ENCODE measurements at places on chromosomes 16 and 17.

DNA sequence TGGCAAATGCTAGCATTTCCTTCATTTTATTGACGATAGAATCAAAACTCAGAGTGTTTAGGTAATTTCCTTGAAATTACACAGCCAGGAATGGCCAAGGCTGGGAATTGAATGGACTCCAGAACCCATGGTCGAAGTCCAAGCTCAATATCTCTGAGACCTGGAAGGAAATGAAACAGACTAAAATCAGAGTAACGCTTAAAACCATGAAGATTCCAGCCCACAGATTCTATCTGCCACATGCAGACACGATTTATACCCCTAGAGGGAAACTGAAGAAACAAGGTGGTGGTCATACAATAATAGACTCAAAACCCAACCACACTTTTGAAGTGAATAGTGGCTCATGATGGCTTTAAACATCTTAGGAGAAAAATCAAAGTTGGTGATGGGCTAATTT is 95.6 kb downstream of the PRKCA start:
- no peak for DNase-seq

DNA sequence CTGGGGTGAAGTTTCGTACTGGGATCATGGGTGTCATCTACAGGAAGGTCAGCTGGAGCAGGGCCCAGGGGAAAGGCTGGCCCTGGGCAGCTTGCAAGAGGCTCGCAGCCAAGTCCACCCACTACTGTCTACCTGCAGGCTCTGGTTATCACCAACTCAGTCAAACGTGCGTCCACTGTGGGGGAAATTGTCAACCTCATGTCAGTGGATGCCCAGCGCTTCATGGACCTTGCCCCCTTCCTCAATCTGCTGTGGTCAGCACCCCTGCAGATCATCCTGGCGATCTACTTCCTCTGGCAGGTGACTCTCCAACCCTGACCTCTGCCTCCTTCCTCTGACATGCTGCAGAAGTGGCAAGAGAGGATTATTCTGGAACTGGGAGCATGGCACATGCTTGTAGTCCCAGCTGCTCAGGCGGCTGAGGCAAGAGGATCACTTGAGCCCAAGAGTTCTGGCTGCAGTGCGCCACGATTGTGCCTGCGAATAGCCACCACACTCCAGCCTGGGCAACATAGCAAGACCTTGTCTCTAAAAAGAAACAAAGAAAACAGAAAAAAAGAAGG is 29.2 kb downstream of the ABCC3 start:
- DNase-seq = no peak

- peak; percentile 37 for DNase-seq
Observed at GRCh38 chr17:47663912-47664623, 14.3 kb downstream of the KPNB1 start.

- no peak for DNase-seq
Observed at GRCh38 chr17:80980397-80981061, 11.1 kb upstream of the CHMP6 start.

DNA sequence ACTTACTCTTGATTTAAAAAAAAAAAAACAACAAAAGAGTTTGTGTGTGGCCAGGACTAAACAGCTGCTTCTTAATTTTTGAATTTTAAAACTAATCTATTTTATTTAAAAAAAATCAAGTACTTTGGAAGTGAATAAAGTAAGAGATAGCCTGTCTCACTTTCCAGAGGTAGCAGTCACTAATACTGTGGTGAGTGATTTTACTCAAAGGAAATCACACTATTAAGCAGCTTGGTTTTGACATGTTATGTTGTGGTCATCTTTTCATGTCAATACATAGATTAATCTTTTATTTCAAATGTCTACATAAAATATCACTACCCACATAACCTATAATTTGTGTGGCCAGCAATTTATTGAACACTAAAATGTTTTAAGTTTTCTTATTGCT is 102.2 kb upstream of the HLF start:
- no peak for DNase-seq

GRCh38 chr17:29159306-29159860 is 20.8 kb downstream of the MYO18A start:
- DNase-seq = no peak

- no peak for DNase-seq
Observed at GRCh38 chr16:87792205-87792565, 26.4 kb upstream of the KLHDC4 start.

GRCh38 chr16:11484691-11485258 is 101.9 kb downstream of the LITAF start:
- DNase-seq = no peak

GRCh38 chr17:13888056-13888609 is 181.2 kb upstream of the COX10 start:
- DNase-seq = no peak

DNA sequence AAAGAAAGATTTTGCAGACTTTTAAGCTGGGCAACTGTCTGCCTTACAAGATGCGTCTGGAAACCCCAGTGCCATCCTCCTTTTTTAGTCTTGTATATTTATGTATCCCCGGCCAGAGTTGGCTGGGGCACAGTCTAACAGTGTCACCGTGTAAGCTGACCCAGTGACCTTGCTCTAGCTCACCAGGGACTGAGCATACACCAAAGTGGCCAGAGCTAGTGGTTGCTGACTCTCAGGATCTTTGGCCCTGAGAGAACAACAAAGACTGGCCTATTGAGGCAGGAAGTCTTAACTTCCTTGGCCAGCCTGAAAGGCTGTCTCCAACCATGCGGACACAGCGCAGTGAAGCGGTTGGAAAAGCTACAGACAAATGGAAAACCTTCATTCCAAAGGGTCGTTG is 745.2 kb downstream of the WWOX start:
- no peak for DNase-seq

GRCh38 chr17:74883241-74883745 is 10.1 kb downstream of the FADS6 start:
- no peak for DNase-seq

- no peak for DNase-seq
Observed at GRCh38 chr17:81167638-81168037, 1.6 kb upstream of the AATK start.

DNA sequence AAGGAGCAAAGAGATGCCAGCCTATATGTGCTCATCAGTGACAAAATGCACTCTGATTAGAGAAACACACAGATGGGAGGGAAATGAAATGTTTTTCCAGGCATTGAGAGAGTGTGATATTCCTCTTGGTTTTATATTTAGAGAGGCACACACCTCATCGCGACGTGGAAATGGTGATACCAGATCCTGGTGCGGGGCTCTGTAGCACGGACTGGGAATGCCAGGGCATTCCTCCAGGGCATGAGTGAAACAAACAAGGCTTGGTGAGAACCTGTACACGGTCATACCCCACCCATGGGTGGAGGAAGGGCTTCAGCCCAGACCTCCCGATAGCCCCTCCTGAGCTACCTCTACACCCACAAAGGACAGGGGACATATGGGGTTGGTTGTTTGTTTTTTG is 280.2 kb downstream of the C16orf95 start:
- no peak for DNase-seq

- DNase-seq = peak; percentile 69
Observed at GRCh38 chr16:78742501-78743283, 643.2 kb downstream of the WWOX start.

DNA sequence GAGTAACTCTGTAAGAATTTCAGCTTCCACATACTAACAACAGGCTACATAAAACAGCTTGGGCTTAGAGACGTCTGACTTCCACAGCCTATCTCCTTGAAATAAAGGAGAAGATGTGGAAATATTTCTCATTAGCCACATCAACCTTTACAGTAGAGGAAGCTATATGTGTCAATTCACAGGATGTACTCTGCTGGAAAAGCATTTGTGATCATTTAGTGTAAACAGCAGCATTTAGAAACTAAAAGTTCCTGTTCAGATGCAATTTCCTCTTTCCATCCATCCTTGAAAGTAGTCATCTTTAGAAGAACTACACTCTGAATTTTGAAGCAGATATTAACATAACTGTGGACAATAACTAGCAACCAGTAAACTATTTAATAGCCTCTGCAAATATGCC is 46.2 kb downstream of the XPO6 start:
- DNase-seq = no peak

DNA sequence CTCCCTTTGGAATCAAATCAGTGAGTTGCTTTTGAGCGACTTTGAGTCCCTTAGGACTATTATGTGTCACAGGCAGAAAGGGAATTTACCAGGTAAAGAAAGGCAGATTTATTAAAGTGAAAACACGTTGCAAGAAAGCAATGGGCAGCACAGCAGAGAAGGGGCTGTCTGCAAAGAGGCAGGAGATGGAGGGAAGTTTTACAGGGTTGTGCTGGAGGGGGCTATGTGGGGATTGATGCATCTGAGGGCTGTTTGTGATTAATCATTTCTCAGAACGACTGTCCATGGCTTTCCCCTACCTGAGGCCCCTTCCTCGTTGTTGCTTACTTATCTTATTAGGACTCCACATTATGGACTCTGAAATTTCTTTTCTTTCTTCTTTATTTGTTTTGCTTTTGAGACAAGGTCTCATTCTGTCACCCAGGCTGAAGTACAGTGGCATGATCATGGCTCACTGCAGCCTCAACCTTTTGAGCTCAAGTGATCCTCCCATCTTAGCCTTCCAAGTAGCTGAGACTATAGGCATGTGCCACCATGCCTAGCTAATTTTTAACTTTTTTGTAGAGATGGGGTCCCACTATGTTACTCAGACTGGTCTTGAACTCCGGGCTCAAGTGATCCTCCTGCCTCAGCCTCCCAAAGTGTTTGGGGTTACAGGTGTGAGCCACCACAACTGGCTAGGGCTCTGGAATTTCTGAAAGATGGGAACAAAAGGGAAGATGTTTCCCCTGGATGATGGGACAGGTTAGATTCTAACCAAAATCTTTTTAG is 5.5 kb downstream of the WWP2 start:
- no peak for DNase-seq

GRCh38 chr17:47012457-47012856 is 33.4 kb upstream of the RPRML start:
- DNase-seq = no peak

GRCh38 chr17:44911133-44912001 is 3.9 kb downstream of the GFAP start:
- peak; percentile 13 for DNase-seq

GRCh38 chr16:21991621-21992020 is 9.3 kb downstream of the PDZD9 start:
- DNase-seq = no peak

GRCh38 chr17:76048711-76049110 is 21.6 kb upstream of the EVPL start:
- no peak for DNase-seq

- no peak for DNase-seq
Observed at GRCh38 chr17:82241926-82242697, 13.3 kb downstream of the SLC16A3 start.

DNA sequence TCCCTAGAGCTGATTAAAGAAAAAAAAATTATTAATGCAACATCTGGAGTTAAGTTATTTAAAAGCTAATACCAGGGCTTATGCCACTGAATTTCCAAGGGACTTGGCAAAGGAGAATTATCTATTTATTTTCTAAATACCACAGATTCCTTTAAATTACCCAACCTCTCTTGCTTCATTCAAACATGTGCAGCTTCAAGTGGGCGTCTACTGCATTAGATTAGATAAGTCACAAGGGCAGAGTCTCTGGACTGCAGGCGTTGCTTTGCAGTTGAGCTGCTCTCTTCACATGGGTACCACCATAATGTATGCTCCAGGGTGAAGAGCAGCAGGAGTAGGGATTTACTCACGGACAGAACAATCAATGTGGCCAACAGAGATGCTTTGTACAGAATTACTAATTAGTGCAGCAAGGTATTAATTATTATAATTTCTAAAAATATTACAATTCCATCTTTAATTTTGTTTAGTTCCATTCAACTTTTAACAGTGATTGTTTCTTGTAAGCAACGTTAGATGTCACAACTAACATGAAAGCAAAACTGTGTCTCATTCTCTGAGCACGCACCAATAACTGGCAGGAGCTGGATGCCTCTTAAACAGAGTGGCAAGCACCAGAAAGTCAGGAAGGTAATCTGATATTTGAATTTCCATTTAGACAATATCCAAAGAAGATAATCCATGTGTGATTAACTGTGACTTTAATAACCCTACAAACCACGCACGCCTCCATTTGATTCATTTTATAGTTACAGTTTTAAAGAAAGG is 214.2 kb downstream of the STX8 start:
- DNase-seq = no peak

- DNase-seq = no peak
Observed at GRCh38 chr17:82674656-82675475, 23.6 kb downstream of the RAB40B start.

DNA sequence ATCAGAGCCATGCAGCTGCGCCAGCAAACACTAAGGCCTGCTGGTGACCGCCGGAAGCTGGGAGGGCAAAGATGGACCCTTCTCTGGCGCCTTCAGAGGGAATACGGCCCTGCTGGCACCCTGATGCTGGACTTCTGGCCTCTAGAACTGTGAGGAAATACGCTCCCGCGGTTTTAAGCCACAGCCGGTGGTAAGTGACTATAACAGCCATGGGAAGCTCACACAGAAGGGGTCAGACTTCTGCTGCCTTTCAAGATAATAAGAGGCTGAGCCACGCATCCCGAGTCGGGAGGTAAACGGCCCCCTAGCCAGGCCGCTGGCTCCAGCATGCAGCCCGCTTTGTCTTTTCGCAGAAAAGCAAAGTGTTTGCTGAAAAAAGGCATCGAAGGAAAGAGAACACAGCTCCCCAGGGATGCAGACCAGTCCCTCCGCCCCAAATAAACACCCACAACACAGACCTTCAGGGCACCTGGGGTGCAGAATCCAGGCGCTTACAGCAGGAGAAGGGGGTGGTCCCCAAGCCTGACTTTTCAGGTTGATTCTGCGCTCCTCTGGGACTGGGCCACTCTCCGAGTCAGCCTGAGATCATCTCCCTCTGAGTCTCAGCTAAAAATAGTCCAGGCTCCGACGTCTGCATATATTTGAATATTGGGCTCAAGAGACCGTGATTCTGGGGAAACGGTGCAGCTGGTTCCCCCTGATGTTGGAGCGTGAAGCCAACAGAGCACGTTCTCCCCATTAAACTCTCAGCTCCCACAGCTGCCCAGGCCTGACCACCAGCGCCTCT is 89.7 kb downstream of the MGAT5B start:
- no peak for DNase-seq

GRCh38 chr17:15967706-15968399 is 22.9 kb downstream of the ADORA2B start:
- no peak for DNase-seq

- no peak for DNase-seq
Observed at GRCh38 chr16:4680673-4681470, 12.5 kb upstream of the NUDT16L1 start.

All from activated T-helper 1 cell treated with Interleukin-2 at 50 U/mL for 16 hours (primary cell).